CD4-positive, CD25-positive, alpha-beta regulatory T cell (primary cell): ENCODE measurements at places on chromosomes 7 and 10. TPM values are rescaled to one million over a fixed set of nuclear protein-coding genes. Genes with fewer than 3 reads are reported as not detected.

The MYOZ1 gene
- not detected for polyA plus RNA-seq

The SEC31B gene
- 2.9 TPM for polyA plus RNA-seq

The MNX1 gene
- polyA plus RNA-seq = not detected

The CNPY1 gene
- polyA plus RNA-seq = not detected

The ANKRD30A gene
- polyA plus RNA-seq = not detected

The ZNF425 gene
- 0.65 TPM for polyA plus RNA-seq

The CREB3L2 gene
- 16.0 TPM for polyA plus RNA-seq

The SPDYE3 gene
- polyA plus RNA-seq = 4.5 TPM

The ZC3HAV1 gene
- 154 TPM for polyA plus RNA-seq

The FAM221A gene
- polyA plus RNA-seq = 3.1 TPM

The GCK gene
- polyA plus RNA-seq = 0.47 TPM

The PAPOLB gene
- not detected for polyA plus RNA-seq

The AS3MT gene
- polyA plus RNA-seq = not detected

The HACD1 gene
- polyA plus RNA-seq = 65.8 TPM
